ENCODE measurements at places on chromosomes 7 and 10.

DNA sequence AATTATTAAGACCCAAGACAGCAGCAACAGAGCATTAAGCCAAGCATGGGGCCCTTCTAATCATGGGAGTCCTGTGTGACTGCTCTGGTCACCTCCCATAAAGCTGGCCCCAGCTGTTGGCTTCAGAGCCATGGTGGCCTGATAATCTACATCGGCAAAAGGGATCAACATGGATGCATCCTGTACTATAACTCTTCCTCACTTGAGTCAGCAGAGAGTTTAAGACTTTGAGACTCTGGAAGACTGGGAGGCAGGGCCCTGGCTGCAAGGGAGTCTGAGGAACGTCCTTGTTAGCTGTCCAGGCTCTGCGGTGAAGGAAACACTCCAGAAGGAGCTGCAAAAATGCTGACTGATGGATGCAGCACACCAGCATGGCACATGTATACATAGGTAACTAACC, 95.0 kb upstream of the KIAA1217 start:
- DNase-seq: no peak

- no peak for DNase-seq
Measured at GRCh38 chr7:44700322-44700721, 48.3 kb upstream of the ZMIZ2 start.

GRCh38 chr10:108385963-108386362, 1221.5 kb upstream of the SORCS1 start:
- DNase-seq: no peak

DNA sequence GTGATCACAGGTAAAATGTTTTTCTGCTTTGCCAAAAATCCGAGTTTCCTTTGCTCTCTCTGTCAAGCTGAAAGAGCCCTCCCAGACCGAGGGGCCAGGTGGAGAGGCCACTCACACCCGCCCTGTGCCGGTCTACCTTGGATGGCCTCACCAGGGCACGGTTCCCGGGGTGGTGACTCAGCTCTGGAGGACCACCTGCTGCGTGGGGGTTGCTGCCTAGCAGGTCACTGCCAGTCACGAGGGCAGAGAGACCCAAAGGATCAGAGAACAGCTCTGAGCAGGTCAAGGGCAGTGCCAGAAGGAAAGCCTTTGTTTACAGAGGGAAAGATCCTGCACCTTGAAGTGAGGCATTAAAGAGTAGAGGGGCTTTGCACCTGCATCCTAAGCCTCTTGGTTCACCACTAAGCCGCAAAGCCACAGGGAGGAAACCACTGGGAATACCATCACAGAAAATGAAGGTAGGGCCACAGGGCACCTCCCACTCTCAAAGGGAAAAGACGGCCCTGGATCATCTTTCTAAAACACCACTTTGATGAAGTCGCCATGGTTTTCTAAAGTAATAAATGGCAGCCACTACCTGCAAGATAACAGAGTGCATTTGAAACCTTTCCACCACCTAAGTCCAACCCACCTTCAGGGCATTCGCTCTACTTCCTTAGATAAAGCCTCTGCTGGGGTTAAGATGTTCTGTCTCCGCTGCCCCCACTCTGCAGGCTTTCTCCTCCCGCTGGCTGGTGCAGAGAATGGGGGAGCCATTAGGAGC, 160.3 kb upstream of the KLF14 start:
- DNase-seq: no peak

DNA sequence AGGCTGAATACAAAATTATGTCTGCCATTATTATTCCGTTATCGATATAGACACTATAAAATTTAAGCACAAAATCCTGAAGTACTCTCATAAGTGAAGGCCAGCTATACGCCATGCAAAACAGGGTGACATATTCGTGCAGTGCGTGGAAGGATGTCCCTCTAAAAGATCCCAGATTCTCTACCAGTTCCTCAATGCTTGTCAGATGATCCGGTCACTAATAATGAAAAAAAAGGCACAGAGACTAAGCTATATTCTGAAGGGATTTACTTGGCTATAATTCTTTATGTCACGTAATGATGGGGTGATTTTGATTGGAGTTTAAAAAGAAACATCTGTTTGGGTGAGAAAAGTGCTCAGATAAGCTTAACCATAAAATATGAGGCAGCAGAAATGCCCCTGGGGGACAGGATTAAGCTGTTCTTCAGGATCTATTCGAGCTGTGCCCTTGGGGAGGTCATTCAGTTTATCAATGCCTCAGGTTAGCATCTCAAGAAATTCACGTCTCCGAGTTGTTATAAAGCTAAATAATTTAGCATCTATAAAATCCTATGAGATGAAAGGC, 229.7 kb upstream of the PITRM1 start:
- DNase-seq: no peak

GRCh38 chr10:45375101-45375500, 1.1 kb downstream of the ALOX5 start:
- no peak for DNase-seq

DNA sequence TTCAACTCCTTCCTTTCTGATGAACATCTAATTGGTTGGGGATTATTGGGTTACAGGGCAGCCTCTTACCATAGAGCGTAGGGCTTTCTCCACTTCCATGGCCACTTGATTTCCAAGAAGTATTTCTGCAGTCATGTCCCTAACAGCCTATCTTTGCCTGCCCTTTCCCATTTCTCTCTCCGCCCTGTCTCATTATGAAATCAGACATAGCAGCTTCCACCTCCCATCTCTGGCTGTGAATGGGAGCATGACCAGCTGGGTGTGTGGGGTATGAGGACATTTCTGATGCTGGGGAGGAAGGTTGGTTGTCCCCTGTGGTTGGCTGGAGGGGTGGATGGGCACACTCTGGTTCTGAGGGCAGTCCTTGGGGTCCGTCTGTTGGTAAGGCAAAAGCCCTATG, 41.2 kb downstream of the ADCYAP1R1 start:
- no peak for DNase-seq

GRCh38 chr10:84348447-84348846, 20.1 kb downstream of the CCSER2 start:
- DNase-seq: no peak

DNA sequence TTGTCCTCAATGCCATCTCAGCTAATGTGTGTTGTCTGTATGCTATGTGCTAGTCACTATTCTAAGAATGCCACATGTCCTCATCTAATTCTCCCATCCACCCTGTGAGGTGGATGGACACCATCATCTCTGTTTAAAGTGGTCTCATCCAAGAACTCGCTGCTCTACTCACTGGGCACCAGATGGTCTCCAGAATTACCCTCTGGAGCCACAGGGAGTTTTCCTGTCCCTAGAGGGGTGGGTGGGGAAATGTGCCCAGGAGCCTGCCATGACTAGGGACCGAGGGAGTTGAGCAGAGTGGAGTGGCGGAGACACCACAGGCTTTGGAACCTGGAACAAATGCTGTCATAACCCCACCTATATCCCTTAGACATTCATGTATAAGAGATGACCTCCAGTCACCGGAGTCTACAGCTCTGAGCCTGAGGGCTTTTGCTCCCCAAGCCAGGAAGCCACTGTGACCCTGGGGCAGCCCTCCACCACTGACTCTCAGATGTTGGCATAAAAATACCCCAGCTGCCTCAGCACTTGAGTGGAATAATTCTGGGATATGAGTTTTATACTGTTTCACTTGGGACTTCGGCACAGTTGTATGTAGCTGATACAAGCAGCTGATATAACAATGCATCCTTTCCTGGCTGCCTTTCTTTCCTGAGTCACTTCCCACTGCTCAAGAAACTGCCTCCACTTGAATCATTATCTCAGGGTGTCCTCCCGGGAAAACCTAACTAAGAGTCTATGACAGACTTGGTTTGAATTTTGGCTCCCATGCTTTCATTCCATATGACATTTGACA, 61.5 kb upstream of the RAPGEF5 start:
- no peak for DNase-seq

- DNase-seq: no peak
Measured at GRCh38 chr10:97679594-97679993, 7.4 kb downstream of the AVPI1 start.

DNA sequence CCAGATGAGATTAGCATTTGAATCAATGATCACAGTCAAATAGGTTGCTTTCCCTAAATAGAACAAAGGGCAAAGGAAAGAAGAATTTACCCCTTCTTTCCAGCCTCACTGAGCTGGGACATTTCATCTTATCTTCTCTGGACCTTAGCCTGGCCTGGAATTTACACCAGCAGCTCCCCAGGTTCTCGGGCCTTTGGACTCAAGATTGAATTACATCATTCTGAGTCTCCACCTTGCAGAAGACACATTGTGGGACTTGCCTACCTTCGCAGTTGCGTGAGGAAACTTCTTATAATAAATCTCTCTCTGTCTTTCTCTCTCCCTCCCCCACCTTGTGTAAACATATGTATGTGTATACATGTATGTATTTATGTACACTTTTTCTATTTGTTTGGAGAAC, 732.4 kb downstream of the IPMK start:
- no peak for DNase-seq

GRCh38 chr10:16832351-16833080, 15.3 kb upstream of the RSU1 start:
- DNase-seq: no peak

DNA sequence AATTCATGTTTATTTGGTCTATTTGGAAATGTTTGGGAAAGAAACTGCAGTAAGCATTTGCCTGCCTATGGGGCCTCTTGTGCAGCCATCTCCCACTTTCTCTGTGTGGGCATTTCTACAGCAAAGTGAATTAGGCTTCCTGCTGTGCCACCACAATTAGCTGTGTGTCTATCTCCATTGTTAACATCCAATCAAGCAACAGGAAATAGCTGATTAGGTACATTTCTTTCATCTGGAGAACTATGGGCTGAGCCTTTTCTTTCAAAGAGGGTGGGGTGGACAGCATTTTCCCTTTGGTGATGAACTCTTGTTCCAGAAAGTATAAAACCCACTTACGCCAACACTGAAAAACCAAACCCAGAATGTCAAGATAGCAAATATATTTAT, 640.0 kb downstream of the ACTR3B start:
- no peak for DNase-seq

GRCh38 chr7:144049491-144049890, 743 bp downstream of the OR2A5 start:
- DNase-seq: no peak

All from midbrain (tissue), 1 donor.